ENCODE measurements at places on chromosomes 7 and 10.
A peak's percentile ranks its signal among the peaks of the same experiment; 100 is the strongest.

DNA sequence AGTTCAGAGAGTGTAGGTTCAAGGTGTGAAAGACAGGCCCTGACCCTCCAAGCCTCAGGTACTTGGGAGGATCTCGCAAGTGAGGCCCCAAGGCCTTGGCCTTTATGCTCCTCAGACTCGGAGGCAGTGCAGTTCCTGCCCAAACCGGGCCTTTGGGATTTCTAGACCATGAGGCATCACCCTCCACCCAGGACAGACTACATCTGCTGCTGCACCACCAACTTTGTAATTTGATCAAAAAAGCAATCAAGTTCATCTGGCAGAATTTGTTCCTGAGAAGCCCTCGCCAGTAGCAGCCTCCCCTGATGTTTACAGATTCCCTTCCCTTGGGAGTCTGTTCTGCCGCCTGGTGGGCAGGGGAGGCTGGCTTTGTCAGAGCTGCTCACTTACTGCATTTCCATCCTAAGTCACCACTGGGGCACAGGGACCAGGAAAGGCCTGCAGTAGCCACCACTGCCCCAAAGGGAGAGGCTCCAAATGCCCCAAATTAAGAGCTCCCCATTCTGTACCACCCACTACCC, 2.1 kb downstream of the CAMK2G start:
- no peak for DNase-seq

GRCh38 chr10:72605122-72605521, 20.8 kb downstream of the MICU1 start:
- no peak for DNase-seq

DNA sequence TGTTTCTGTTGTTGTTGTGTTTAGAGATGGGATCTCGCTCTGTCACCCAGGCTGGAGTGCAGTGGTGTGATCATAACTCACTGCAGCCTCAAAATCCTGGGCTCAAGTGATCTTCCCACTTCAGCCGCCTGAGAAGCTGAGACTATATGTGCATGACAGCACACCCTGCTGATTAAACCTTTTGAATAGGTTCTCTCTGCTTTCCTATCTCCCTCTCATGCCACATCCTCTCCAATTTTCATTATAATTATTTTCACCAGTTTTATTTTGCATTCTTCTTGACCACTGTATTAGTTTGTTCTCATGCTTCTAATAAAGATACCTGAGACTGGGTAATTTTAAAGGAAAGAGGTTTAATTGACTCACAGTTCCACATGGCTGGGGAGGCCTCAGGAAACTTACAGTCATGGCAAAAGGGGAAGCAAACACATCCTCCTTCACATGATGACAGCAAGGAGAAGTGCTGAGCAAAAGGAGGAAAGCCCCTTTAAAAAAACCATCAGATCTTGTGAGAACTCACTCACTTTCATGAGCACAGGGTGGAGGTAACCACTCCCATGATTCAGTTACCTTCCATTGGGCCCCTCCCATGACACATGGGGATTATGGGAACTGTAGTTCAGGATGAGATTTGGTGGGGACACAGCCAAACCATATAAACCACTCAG, 12.9 kb downstream of the AGK start:
- DNase-seq, result no peak

DNA sequence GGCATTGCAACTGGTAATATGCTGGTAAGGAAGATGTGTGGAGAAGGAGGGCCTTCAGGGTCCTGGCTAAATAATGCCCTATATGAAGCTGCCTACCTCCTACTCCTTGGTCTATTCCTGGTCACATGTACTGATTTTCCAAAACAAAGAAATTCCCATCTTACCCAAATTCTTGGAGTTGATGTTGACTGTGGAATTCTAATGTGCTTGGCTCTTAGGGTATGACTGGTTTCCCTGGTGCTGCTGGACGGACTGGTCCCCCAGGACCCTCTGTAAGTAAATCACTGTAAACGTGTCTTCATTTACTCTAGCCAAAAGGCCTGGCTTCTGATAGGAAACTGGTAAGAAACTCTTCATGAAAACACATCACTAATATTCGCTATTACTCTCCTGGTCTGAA, 27.0 kb downstream of the COL1A2 start:
- no peak for DNase-seq

GRCh38 chr7:84631913-84632312, 437.3 kb upstream of the SEMA3A start:
- DNase-seq, result no peak

DNA sequence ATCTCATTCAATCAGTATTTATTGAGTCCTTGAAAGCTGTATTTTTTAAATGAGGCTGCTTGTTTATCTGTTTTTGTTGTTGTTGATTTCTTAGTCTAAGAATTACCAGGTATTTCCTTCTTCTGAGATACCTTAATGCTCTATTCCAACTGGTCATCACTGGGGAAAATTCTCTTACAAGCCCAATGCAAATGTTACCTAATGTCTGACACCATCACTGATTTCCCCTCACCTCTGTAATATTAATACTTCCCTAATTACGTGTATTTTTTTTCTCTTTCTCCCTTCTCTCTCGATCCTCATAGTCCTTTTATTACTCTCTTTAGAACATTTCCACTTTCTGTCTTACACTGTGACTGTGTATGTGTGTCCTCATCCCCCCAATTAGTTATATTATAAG, 13.9 kb downstream of the HDAC9 start:
- no peak for DNase-seq

- DNase-seq, result no peak
These were observed 15.7 kb upstream of the ARPC1A start for GRCh38 chr7:99310004-99310403.

DNA sequence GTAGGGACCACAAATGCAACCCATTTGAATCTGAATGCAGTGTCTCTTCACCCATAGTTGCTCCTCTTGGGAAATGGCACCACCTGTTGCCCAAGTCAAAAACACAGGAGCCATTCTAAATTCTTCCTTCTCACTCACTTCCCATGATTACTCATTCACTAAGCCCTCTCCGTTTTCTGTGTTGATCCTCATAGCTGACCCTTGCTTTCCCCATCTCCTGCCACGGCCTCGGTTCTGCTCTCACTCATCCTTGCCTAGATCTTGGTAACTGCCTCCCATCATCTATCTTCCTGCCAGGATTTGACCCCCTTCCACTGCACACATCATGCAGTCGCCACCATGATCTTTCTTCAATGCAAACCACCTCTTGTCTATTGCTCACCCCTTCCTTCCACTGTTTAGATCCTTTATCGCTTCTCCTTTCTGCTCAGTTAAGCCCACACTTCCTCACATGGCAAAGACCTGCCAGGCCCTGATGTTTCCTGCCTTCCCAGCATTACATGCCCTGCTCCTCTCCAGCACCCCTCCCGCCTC, 19.0 kb upstream of the CPN1 start:
- peak; percentile 7 for DNase-seq

DNA sequence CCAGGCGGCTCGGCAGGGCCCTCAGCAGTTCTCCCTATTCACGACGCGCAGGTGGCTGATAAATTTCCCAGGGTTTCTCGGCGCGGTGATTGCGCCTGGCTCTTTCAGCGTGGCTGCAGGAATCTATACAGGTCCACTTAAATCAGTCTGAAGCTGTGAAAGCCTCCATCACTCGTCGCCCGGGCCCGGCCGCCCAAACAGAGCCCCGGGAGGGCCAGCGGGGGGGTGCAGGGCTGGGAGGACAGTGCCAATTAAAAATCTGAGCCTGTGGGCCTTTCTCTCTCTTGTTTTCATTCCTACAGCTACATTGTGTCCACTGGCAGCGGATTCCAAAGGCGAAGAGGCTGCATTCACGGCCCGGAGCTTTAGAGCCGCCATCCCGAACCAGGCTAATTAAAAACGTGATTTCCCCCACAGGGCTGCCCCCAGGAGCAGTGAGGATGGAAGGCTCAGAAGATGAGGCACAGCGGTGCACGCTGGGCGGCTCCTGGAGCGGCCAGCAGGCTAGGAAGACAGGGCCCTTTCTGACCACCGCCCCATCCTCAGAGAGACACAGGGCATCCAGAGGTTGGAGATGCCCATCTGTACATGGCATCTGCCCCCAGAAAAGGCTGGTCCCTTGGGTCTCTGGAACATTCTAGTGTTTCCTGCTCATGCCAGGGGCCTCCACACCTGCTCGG, 100.7 kb downstream of the FAM53B start:
- no peak for DNase-seq
